ENCODE measurements at places on chromosomes 2 and 18. TPM values are rescaled to one million over a fixed set of nuclear protein-coding genes. Genes with fewer than 3 reads are reported as not detected.

ASB18 gene
- 16.3 TPM for total RNA-seq

TMEM163 gene
- total RNA-seq: 0.32 TPM

NCOA1 gene
- total RNA-seq: 32.9 TPM

RAB17 gene
- total RNA-seq: 5.6 TPM

SERPINB7 gene
- total RNA-seq: not detected

- no peak for DNase-seq
Observed at GRCh38 chr18:63244607-63245006, 75.0 kb downstream of the BCL2 start.

- DNase-seq: no peak
Observed at GRCh38 chr18:2150566-2150965, 420.7 kb downstream of the METTL4 start.

DNA sequence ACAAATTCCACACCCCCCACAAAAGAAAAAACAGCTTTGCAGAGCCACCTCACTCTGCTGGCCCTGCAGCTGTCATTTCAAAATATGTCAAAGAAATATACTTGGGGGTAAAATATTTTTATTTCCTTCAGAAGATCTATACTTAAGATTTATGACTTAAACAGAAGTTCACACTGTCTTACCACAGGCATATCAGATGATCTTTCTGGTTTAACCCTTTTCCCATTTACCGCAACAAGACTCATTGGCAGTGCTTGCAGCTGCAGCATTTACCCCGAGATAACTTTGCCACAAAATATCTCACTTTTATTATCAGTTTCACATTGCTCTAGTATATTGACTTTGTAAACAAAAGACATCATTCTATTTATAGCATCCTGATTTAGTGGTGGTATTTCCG, 21.6 kb upstream of the SLC35G4 start:
- DNase-seq: no peak

DNA sequence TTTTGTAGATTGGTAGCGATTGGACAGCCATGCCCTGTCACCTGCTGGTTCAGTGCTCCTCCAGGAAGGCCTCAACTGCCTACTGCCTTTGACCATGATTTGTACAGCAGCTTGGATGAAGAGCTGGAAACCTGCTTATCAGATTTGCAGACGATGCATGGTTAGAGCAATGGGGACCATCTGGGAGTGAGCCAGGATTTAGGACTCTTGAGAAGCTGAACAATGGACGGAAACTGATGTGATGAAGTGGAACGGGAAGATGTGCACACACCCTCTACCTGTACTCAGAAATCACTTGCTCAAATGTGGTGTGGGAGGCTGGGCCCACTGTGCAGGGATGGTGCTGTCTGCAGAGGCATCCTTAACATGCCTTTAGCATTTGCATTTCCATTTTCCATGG, 57.2 kb downstream of the NCK2 start:
- no peak for DNase-seq

DNA sequence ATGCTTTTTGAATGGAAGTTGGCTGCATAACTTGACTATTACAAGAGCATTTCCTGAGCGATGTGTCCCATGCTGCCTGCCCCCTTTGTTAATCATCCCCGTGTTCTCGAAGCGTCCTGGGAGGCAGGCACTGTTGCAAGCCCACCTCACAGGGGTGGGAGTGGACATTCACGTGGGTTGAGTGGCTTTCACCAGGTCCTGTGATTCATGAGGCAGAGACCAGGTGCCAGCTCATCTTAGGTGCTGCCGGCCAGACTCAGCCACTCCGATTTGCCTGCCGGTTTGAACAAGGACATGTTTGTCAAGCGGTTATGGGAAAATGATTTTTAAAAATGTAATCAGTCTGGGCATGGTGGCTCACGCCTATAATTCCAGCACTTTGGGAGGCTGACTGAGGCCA, 112.5 kb downstream of the ZNF532 start:
- no peak for DNase-seq

DNA sequence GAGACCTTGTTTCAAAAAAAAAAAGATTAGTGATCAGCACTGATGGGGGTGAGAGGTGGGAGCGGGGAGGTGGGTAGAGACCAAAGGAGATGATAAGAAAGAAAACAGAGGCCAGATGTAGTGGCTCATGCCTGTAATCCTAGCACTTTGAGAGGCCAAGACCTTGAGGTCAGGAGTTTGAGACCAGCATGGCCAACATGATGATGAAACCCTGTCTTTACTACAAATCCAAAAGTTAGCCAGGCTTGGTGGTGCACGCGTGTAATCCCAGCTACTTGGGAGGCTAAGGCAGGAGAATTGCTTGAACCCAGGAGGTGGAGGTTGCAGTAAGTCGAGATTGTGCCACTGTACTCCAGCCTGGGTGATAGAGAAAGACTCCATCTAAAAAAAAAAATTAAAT, 9.5 kb upstream of the SLC35F6 start:
- DNase-seq: no peak

- DNase-seq: no peak
Observed at GRCh38 chr2:187912950-187913349, 358.7 kb upstream of the TFPI start.

GRCh38 chr2:3970791-3971651, 267.6 kb downstream of the DCDC2C start:
- no peak for DNase-seq

DNA sequence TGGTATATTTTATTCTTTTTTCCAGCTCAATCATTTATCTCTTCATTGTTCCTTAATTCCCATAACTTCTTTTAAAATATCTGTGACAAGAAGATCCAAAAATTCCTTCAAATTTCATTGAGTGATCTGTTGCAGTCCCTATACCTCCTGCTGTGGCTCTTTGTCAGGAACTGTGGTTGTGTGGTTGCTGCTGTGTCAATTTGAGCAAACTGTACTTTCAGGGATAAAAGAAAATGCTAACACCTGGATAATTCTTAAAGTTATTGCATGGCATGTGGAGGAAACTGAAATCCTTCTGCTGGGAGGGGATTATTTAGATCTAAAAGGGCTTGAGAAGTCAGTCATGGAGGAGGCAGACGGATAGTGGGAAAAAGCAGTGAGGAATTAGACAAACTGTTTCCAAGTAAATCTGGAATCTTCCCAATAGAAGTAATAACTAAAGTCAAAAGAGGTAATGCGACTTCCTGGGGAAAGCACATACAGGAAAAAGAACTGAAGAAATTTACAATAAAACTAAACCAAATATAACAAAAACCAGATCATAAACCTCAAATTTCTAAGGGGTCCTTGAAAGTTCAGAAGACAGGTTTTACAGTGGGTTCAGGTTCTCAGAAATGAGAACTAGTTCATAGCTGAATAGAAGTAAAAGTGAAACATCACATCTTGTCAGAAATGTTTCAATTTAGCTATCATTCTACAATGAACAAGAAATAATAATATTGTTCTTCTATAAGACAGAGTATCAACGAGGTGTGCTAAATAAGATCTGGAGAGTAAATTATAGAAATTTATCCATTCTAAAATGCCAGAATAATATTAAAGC, 33.5 kb upstream of the CD226 start:
- DNase-seq: no peak

GRCh38 chr2:241217320-241218031, 29.0 kb downstream of the ANO7 start:
- peak; percentile 69 for DNase-seq

- peak; percentile 74 for DNase-seq
Observed at GRCh38 chr2:5749347-5749746, 57.2 kb downstream of the SOX11 start.

DNA sequence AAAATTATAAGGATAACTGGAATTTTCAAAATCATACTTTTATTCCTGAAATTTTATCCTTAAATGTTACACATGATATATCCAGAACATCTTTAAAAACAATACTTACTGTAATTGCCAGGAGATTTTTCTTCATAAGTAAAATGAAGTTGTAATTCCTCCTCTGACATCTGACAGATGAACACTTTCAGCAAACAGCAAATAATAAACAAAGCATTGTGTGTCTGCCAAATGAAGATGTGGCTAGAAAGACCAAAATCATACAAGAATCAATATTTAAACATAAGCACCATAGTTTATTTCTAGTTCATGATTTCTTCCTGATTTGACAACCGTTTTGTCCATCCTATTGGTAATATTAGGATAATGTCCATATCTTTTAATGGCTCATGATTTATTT, 82.0 kb downstream of the DYM start:
- DNase-seq: no peak

- DNase-seq: no peak
Observed at GRCh38 chr2:160590664-160591063, 97.1 kb upstream of the RBMS1 start.

DNA sequence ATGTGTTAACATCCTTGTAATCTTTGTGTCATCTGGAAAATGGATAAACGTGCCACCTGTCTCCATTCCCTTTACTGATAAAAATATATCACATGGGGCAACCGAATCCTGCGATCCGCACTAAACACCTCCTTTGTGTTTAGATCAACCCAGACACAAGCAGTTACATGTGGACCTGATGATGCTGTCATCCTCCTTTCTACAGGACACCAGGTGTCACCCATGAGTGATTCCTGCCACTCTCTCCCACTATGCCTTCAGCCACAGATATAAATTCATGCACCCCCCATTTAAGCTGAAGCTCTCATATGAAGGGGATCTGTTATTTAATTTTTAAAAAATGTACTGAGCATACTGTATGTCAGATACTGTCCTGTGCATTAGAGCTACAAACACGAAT, 81.3 kb downstream of the VIT start:
- DNase-seq: no peak

- no peak for DNase-seq
Observed at GRCh38 chr2:9914384-9915065, 37.0 kb upstream of the GRHL1 start.

All from heart right ventricle (tissue), 16 donors.